ENCODE measurements at places on chromosomes 1 and 21.

DNA sequence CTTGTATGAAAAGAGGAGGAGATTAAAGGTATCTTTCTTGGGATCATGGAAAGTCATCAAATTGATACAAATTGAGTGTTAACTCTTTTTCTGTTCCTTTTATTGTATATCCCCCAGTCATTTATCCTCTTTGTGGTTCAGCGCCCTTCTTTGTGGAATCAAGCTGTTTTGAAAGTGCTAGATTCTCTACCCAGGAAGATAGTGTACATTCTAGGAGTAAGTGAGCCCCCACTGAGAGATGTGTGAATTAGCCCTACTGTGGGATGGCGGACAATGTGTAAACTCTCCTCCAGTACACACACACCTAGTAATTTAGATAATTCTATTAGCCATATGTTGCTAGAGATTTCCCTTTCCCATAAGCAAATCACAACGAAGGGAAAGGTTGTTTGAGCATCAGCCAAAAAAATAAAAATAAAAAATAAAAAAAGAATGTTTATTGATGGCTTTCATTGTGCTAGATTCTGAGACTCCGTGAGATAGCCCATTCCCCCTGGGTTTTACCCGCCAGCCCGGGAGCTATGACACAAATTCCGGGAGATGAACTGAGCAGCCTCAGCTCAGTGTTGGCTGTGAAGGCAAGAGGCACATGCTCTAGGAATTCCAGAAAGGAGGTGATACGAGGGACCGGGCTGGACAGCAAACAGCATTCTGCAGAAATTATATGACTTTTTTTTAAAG is 378.4 kb upstream of the RUNX1 start:
- DNase-seq = no peak

DNA sequence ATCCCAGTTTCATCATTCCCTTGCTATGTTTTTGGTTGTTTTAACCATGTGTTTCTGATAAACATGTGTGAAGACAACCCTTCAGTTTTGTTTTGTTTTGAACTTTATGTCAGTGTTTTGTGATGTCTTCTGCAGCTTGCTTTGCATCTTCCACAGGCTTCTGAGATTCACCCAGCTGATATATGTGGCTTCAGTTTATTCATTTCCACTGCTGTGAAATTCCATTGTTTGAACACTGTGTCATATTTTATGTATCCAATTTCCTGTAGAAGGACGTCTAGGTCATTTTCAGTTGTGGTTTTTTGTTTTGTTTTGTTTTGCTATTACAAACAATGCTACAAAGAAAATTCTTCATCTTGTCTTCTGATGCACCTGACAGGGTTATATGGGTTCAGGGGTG is 27.2 kb upstream of the SLC26A9 start:
- no peak for DNase-seq

- no peak for DNase-seq
Observed at GRCh38 chr1:234727018-234727940, 117.3 kb upstream of the IRF2BP2 start.

DNA sequence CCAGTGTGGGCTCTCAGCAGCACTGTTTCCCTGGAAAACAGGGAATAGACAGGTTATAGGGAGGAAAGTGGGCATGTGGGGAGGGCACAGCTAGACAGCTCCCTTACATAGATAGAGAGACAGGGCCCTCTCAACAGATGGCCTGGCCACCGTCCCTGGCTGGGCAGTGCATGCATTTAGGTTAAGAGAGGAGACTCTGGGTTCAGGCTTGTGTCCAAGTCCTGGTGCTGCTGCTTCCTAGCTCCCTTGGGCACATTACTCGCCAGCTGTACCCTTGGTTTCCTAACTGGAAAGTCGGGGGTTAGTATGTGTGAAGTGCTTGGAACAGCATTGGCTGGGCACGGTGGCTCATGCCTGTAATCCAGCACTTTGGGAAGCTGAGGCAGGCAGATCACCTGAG is 9.1 kb downstream of the PLOD1 start:
- DNase-seq = no peak

DNA sequence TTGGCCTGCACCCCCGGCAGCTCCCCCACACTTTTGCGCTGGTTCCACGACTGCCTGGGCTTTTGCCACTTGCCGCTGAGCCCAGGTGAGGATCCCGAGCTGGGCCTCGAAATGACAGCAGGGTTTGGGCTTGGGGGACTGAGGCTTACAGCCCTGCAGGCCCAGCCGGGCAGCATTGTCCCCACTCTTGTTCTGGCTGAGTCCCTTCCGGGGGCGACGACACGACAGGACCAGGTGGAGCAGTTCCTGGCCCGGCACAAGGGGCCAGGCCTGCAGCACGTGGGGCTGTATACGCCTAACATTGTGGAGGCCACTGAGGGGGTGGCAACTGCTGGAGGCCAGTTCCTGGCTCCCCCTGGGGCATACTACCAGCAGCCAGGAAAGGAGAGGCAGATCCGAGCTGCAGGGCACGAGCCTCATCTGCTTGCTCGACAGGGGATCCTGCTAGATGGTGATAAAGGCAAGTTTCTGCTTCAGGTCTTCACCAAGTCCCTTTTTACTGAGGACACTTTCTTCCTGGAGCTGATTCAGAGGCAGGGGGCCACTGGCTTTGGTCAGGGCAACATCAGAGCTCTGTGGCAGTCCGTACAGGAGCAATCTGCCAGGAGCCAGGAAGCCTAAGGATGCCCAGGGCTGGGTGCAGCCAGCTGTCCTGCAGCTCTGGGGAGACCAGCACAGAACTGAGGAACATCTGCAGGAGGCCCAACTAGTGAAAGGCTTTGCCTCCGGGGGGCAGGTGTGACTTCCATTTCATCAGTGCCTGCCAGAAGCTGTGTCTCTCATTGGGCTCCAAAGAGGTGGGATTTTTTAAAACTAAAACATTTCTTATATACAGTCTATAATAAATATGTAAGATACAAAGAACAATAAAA is 1.2 kb downstream of the HPDL start:
- DNase-seq = no peak

- no peak for DNase-seq
Observed at GRCh38 chr1:113292603-113293255, 97.6 kb upstream of the MAGI3 start.

GRCh38 chr1:57017717-57018116 is 51.9 kb upstream of the C8B start:
- DNase-seq = no peak

GRCh38 chr1:50697440-50698421 is 262.3 kb downstream of the FAF1 start:
- DNase-seq = no peak

DNA sequence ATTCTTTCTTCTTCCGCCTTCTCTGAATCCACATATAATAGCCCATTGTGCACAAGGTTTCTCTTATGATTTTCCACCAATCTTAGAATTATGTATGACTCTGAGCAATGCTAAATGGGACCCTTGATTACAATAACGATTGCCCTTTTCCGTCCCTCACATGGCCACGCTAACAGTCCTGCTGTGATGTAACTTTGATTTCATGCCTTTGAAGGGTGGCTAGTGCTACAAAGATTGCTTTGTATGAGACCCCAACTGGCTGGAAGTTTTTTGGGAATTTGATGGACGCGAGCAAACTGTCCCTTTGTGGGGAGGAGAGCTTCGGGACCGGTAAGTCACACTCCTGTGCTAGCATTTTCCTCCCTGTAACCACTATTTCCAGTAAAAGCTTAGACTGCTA is 45.3 kb downstream of the PGM1 start:
- DNase-seq = no peak

GRCh38 chr1:170356585-170356984 is 175.4 kb upstream of the GORAB start:
- no peak for DNase-seq

GRCh38 chr1:170674986-170675385 is 11.1 kb downstream of the PRRX1 start:
- no peak for DNase-seq

- DNase-seq = no peak
Observed at GRCh38 chr1:18920931-18921330, 18.6 kb upstream of the ALDH4A1 start.

- DNase-seq = no peak
Observed at GRCh38 chr1:25818569-25818968, 1.2 kb upstream of the MTFR1L start.

DNA sequence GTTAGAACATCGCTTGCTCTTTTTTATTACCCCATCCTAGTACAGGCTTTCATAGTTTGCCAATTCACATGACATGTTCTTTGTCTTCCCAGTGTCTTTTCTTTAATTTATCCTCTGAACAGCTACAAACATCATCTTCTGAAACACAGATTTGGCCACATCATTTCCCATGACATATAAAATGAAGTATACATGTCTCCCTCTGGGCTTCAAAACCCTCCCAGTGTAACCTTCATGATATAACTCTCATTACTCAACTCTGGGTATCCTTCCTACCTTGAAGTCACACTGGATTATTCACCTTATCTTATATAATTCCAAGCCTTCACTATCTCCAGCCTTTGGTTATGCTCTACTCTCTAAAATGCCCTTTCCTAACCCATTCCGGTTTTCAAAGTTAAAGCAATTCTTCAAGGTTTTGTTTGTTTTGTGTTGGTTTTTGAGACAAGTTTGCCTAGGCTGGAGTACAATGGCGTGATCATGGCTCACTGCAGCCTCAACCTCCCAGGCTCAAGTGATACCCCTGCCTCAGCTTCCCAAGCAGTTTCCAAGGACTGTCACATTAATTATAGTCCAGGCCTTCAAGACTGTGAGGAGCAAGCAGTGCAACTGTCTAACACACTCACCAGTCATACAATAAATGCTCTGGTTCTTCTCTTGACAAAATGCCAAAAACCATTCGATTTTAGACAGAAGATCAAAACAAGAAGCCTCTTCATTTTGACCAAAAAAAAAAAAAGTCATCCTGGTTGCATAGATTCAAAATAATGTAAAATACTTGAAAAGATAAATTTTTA is 5.8 kb downstream of the RGS1 start:
- no peak for DNase-seq

- no peak for DNase-seq
Observed at GRCh38 chr1:30763651-30764248, 6.2 kb upstream of the LAPTM5 start.

DNA sequence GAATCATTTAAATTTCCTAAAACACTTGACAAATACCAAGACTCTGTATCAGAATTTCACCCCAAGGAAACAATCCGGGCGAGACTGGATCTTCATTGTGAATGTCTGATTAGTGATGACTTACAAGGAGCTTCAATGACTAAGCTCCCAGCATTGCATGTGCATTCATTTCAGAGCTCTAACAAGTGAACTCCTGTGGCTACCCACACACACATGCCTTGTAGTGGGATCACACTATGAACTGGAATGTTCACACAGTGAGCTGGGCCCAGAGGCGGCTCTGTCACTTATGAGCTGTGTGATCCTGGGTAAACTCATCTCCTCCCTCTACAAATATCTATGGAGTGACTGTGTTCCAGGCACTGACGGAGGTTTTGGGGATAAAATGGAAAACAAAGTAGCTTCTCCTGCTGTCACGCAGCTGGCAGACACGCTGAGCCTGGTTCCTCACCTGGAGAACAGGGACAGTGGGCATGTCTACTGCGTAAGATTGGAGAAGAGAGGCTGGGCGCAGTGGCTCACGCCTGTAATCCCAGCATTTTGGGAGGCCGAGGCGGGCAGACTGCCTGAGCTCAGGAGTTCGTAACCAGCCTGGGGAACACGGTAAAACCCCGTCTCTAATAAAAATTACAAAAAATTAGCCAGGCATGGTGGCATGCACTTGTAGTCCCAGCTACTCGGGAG is 56.9 kb downstream of the CLSTN1 start:
- no peak for DNase-seq

- peak; percentile 96 for DNase-seq
Observed at GRCh38 chr1:148388260-148389026, 94.7 kb downstream of the PPIAL4G start.

DNA sequence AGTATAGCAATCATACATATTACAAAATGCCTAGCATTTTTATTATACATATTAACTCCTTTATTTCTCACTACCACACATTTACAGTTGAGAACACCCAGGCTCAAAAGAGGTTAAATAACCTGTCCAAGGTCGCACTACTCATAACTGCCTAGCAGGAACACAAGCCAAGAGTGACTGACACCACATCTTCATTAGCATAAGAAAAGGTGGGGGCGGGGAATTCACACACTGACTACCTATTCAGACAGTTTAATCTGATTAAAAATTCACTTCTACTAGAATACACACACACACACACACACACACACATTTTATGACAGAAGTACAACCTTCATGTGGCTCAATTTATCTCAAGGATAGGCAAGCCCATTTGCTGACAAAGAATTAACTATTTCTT is 77.8 kb upstream of the CACHD1 start:
- DNase-seq = no peak

DNA sequence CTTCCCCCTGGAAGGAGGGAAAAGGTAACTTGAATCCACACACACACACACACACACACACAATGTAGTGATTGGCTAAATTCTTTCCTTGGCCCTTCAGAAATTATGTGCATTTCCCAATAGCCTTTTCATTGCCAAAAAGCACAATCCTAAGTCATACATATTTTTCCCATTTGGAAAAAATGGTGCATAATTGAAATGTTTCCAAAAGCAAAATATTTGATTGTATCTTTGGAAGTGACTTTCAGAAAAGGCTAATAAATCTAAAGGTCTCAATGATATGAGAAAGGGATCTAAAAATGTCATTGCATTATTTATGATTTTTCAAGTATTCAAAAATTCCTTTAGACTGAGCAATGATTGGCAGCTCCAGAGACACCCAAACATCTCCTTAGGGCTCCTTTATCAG is 43.5 kb upstream of the NEK7 start:
- DNase-seq = no peak

DNA sequence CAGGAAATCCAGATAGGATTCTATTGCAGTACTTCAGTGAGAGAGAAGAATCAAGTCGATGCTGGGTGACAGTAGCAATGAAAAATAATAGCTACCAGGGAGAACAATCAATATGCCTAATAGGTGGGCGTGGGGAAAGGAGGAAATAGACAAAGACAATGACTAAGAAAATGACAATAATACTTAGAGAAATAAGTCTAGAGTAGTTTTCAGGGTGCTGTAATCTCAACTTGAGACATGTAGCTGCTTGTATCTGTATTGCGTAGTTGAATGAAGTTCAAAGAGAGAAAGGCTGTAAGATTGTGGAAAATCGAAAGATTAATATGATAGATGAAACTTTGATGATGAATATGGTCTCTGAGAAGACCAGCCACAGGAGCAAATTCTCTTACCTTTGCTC is 2.6 kb downstream of the STXBP3 start:
- DNase-seq = no peak

DNA sequence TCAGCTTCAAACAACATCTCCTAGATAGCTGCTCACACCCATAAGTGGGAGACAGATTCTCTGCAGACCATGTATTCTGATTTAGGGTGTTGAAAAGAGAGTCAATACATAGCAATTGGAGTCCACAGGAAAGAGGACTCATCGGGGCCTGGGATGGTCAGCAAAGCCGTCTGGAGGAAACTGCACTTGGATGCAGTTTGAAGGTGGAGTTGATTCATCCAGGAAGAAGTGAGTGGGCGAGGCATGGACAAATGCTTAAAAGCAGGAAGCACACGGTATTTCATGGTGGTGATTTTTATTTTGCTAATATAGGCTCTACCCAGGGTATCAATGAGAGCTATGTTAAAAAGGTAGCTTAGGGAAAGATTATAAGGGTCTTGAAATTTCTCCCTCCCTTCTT is 36.8 kb upstream of the DIRAS3 start:
- DNase-seq = no peak

Data from NCI-H774 (cell line).